Stimulated activated CD4-positive, alpha-beta T cell treated with anti-CD3 and anti-CD28 coated beads, TNF-alpha, amount 100 ng/mL, for 24 hours (primary cell): ENCODE measurements at places on chromosomes 6 and 20.

- DNase-seq, result no peak
These were observed 65.4 kb downstream of the RPRD1B start for GRCh38 chr20:38098952-38099351.

GRCh38 chr6:155103816-155104366 lies 108.8 kb downstream of the TIAM2 start:
- peak; percentile 16 for DNase-seq

GRCh38 chr6:163014736-163015135 lies 287.0 kb downstream of the PACRG start:
- DNase-seq, result no peak

- DNase-seq, result no peak
These were observed 127.6 kb upstream of the SYNDIG1 start for GRCh38 chr20:24341781-24342180.

DNA sequence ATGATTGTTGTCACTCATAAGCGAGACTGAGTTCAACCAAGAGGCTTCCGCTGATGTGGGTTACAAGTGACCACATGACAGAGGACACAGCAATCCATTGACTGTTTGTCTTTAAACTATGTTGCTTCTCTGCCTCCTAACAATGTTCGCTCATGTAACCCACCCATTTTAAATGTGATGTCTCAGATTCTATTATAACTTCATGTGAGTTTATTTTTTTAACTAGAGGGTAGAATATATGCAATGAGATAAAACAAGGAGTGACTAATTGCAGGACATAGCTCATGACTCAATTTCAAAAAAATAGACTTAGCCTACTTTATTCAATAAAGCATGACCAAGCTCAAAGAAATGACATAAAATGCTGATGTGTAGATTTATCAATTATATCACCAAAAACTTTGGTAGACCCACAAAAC lies 119.2 kb upstream of the SASH1 start:
- no peak for DNase-seq

DNA sequence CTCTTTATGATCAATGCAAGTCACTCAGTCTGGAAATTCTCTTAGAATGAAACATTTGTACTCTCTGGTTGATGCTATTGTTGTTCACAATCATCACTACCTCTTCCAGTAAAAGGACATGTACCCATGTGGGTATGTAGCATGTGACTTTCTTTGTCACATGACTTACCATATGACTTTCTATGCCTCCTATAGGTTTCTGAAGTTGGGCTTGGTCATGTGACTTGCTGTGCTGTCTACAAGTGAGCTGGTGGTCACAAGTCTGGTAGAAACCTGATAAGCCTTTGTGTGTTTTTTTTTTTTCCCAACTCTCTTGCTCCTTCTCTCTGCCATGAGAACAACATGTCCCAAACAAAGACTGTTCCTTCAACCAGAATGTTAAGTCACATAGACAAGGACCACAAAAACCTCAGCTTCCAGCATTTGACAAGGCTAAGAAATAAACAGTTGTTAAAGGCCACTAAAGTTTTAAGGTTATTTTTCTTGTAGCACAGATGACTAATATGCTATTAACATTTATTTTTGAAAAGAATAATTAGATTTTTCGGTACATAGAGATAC lies 379.2 kb upstream of the SLC35B3 start:
- DNase-seq, result no peak

- DNase-seq, result no peak
These were observed 173.1 kb upstream of the SSTR4 start for GRCh38 chr20:22861990-22862389.

GRCh38 chr6:167855825-167856425 lies 29.2 kb downstream of the AFDN start:
- no peak for DNase-seq

DNA sequence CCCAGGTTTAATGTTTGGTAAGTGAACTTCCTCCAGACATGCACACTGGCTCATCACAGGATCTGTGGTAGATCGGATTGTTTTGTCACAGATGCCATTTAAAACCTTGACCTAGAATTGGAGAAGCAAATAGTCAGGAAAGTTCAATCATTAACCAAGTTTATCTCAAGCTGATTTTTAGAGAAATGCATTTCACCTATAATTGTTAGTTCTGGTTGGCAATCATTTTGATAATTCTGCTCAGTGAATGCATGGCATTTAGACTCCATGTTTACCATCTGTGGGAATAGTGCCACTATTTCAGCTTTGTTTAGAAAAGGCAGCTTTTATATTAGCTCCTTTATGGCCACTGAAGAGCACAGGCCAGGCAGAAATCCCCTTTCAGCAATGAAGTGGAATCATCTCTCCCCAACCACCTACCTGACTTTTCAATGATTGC lies 73.9 kb upstream of the IPCEF1 start:
- no peak for DNase-seq

DNA sequence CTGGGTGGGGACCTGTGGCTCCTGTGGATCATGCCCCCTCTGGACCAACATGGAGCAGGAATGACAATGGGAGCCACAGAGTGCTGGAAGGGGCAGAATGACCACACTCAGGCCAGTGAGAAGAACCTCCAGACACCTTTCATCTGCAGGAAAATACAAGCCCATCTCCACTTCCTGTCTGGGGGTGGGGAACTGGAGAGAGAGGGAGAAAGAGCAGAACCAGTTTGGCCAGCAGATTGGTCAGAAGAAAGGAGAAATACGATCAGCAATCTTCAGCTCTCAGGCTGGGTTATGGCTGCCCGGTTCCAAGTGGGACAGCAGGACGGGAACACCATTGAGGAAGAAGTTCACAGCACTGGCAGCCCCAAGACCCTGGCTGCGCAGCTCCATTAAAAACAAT lies 37.0 kb downstream of the BMP7 start:
- DNase-seq, result no peak

- no peak for DNase-seq
These were observed 406.7 kb downstream of the LMBRD1 start for GRCh38 chr6:69390125-69390524.

GRCh38 chr6:90100059-90100665 lies 196.5 kb downstream of the BACH2 start:
- DNase-seq, result no peak

DNA sequence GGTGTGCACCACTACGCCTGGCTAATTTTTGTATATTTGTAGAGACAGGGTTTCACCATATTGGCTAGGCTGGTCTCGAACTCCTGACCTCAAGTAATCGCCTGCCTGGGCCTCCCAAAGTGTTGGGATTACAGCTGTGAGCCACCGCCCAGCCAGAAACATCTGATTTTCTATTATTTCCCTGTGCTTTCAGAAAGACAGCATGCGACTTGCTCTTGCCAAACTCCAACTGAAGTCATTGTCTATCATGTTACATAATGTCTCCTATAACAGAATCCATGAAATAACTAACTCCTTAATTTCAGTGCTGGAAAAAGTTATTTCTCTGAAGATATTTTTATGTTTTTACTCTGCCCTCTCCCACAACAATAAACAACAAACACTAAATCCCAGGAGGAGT lies 8.5 kb downstream of the RMND1 start:
- DNase-seq, result no peak

GRCh38 chr20:20664795-20665589 lies 47.5 kb downstream of the RALGAPA2 start:
- DNase-seq, result no peak

DNA sequence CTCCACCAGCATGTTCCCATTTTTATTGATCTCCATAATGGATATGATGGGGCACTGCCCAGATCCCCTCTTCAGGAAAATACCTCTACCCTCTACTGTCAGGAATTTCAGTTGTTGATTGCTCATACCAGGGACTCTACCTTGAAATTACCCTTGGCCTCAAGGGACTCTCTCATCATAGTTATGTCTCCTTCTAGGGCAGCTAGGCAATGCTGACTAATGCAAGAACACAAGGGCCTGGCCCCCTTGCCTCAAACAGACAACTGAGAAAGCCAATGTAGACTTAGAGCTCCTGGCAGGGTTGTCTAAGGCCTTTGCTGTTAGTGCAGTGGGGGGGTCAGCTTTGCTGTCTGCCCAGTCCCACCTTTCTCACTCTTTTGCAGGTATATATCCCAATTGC lies 493.1 kb downstream of the BTBD3 start:
- DNase-seq, result no peak

GRCh38 chr20:62606016-62606415 lies 36.3 kb upstream of the SLCO4A1 start:
- no peak for DNase-seq

DNA sequence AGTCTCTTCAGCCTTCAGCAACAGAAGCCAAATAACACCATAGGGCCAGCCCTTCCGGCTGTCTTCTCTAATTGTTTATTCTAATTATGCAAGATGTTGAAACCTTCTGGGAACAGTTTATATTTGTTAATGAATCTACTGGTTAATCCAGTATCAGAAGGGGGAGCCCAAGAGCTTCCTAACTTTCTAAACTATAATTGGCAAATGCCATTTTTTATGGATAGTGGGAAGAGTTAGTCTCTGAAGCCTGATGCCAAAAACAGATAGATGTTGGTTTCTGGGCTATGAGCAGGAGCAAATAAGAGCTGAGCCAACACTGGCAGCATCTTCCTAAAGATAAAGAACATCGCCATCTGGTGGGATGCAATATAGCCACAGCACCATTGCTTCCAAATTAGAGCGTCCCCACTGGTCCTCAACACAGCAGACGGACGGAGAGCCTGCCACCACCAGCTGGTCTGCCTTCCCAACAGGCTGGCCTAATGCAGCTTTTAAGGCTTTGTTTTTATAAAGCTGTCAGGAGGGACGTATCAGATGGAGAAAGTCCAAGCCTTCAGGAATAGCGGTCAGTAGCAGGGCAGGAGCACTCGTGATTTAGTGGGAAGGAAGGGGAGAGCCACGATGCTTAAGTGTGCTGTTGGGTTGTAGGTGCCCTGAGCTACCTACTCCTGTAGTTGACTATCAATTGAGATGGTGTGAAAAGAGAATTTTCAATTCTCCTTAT lies 118.8 kb downstream of the RALGAPA2 start:
- DNase-seq, result no peak

DNA sequence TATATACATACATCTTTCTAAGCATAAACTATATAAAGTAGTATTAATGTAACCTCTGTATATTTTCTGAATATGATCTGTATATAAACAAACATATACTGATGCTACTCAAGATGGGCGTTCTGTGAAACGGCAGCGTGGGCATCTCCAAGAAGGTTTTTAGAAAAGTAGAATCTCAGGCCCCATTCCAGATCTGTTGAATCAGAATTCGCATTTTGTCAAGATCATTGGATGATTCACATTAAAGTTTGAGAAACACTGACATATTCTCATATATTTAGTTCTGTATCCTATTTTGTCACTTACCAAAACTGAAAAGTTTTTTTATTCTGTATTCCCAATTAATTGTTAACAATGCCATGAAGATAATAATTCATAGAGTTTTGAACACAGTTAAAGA lies 5.5 kb downstream of the C6orf141 start:
- no peak for DNase-seq

DNA sequence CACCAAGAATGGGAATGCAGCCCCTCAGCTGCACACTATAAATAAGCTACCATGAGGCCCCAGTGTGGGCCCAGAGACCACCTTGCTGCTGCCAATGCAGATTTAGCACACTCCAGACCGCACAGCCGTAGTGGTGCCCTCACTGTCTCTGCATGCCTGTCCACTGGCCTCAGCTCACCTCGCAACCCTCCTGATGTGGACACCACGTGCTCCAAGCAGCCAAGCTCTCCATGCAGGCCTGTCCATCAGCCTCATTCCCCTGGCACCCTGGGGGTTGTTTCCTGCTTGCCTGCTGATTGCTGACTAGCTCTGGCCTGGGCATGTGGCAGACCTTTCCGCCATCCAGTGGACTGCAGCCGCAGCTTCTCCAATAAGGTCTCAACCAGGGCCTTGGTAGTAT lies 36.2 kb downstream of the ZBTB9 start:
- no peak for DNase-seq

GRCh38 chr6:143245656-143246055 lies 185.0 kb downstream of the AIG1 start:
- DNase-seq, result no peak

- DNase-seq, result no peak
These were observed 9.6 kb downstream of the BTNL2 start for GRCh38 chr6:32397252-32397920.

DNA sequence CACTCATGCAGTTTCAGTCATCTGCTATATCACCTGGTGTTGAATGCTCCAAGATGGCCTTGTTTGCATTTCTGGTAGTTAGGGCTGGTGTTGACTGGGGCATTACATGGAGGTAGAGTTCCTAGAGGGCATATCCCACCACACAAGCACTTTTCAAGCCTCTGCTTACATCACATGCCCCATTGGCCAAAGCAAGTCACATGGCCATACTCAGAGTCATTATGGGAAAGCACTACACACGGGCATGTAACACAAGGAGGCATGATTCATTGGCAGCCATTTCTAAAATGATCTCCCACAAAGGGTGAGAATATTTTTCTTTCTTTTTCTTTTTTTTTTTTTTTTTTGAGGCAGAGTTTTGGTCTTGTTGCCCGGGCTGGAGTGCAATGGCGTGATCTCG lies 73.2 kb downstream of the TRMT6 start:
- no peak for DNase-seq

DNA sequence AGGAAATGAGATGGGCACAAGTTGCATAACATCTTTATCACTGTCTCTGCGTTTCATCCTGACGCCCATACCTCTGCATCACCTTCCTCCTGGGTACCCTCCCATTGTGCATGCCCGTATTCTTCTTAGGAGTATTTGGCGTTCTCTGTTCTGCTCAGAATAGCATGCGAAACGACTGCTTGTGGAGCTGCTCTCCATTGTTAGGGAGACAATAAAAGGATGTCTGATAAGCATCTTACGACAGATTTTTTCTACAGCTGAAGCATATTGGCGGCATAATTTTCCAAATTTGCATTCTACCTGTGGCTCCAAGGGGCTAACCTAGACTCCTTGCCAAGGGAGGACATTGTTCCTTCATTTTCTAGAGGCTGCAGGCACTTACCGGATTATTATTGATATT lies 118.6 kb downstream of the EDN1 start:
- no peak for DNase-seq

DNA sequence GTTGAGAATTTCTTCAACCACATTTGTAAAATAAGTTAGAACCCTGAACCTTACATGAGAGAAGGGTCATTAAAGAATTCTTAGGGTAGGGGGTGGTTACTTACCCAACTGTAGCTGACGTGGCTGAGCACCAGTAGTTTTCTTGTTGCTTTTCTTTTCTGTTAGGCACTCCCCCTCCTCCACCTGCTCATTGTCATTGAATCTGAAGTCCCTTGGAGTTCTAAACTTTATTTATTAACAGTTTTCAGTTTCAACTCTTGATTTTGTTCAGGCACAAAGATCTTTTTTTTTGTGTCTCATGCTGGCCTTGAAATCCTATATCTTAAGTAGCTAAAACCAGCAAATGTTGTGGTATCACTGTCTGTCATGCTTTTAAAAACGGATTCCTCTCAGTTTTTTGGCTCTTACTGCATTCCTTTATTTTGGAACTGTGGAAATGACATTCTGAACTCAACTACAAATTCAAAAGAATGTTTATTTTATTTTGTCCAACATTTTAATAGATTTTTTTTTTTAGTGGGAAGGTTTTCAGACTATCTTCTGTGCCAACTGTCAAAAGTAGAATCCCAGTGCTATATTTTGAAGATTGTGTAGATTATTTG lies 465.2 kb downstream of the PHF3 start:
- DNase-seq, result no peak
